ENCODE measurements at places on chromosomes 2 and 18.

DNA sequence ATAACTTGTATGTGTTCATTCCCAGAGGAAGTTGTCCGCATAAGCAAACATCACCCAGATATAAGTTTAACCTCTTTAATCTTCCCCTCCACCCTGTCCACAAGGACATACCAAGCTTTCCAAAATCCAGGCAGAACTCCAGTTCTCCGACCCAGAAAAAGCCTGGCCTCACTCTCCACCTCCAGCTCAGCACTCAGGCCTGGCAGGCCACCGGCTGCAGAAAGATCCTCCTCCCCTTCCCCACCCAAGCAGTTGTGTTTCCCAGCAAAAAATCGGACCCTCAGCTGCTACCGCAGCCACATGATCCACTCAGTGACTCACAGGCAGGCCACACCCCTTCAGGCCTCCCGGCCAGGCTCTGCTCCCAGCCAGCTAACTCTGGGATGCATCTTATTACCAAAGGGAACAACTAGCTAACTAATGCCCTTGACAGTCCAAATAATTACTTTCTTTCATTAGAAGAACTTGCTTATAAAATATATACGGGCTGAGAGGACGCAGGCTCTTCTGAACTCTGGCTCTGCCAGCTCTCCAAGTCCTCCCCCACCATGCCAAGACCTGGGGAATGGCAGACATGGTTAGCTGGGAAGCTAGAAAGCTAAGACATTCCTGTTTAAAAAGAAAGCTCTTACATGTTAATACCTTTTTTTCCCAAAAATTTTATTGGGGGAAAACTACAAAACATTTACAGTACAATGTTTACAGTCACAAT lies 4.5 kb downstream of the ZFP36L2 start:
- DNase-seq: peak; percentile 97

DNA sequence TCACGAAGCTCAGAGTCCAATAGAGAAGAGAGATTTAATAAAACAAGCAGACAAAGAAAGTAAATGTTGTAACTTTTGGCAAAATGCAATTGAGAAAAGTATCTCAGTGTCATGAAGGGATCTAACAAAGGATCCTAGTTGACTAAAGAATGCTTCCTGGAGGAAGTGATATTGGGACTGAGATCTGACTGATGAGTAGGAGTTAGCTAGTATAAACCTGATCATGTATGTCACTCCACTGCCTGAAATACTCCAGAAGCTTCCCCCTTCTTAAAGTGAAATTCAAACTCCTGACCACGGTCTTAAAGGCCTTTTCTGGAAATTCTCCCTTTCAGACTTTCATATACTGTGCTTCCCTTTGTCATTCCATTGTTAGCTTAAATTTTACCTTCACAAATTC lies 1102.4 kb upstream of the ZEB2 start:
- no peak for DNase-seq

- DNase-seq: no peak
Measured at GRCh38 chr18:62069556-62069955, 117.3 kb downstream of the PIGN start.

DNA sequence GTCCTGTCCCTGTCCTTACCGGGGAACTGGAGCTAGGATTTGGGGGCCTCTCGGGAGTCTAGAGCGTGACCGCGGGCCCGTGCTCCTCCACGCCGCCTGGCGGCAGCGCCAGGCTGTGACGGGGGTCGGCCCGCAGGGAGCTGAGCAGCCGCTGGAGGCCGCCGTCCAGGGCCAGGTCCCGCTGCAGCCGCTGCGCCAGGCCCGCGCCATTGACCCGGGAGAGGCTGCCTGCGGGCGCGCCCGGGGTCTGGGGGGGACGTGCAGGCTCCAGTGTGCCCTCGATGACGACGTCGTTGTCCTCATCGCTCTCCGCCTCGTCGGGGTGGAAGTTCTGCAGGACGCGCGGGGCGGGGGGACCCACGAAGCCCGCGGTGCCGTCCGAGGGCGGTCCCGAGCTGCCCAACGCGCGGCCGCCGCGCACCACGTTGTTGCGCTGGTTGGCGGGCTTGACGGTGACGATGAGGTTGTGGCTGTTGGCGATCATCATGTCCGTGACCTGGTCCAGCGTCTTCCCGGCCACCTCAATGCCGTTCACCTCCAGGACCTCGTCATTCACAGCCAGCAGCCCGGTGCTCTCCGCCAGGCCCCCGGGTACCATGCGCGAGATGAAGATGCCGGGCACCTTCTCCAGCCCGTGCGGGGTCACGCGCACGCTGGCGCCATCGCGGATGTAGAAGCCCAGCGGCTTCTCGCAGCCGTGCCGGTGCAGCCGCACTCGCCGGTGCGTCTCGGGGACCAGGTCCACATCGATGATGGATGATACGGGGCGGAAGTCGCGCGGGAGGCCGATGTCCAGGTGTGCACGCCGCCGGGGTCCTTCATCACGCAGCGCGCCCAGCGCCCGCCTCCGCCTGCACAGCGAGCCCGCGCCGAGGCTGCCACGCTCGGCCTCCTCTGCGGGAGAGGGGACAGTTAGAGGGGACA lies 50.9 kb downstream of the ADNP2 start:
- peak; percentile 37 for DNase-seq

DNA sequence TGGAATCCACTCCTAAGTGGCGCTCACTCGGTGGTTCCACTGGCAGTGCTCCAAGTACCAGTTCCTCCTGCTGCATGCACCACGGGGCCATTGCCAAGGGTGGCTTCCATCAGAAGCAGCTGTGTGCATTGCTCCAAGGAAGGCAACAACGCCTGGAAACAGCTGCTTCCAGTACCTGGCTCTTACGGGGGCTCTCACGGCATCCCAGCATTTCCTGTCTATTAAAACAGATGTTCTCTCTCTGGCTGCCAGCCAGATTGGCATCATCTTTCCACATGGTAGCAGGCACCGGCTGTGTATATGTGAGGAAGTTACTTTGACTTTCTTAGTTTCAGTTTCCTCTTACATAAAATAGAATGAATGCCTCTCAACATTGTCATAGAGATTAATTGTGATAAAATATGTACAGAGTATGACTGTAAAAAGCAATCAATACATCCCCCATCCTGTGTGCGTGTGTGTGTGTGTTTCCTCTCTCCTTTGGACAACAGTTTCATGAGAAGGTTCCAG lies 84.9 kb downstream of the CMPK2 start:
- peak; percentile 68 for DNase-seq

- DNase-seq: no peak
Measured at GRCh38 chr18:79524181-79525078, 128.7 kb downstream of the NFATC1 start.

DNA sequence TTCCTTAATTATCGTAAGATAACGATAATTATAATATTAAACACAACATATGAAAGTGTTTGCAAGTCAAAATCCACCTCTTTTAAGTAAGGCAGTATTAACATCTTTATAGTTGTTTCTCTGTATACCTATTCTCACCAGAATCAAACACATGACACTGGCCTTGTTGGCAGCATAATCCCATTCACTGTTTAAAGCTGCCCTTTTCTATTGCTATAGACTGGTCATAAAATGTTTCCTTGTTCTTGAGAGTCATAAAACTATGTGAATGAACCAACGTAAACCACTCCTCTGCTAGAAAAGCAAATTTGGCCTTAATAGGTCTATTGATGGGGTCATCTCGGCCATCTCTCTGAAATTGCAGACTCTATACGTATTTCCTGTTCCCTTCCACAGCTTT lies 293.1 kb downstream of the SLC8A1 start:
- no peak for DNase-seq

DNA sequence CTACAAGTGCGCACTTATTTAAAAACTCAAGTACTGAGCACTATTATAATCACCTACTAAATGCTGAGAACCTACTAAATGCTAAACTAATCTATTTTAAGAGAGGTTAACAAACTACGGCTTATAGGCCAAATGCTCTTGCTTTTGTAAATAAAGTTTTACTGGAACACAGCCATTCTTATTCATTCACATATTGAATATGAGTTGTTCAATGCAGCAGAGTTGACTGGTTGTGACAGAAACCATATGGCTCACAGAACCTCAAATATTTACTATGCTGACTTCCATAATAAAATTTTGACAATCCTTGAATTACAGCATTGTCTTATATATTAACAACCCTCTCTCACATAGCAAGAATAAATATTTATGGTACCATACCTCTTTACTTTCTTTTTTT lies 103.2 kb downstream of the ZNF521 start:
- no peak for DNase-seq

- peak; percentile 82 for DNase-seq
Measured at GRCh38 chr2:164896634-164897355, 55.2 kb upstream of the COBLL1 start.

- no peak for DNase-seq
Measured at GRCh38 chr2:203713381-203713780, 6.9 kb downstream of the CD28 start.

DNA sequence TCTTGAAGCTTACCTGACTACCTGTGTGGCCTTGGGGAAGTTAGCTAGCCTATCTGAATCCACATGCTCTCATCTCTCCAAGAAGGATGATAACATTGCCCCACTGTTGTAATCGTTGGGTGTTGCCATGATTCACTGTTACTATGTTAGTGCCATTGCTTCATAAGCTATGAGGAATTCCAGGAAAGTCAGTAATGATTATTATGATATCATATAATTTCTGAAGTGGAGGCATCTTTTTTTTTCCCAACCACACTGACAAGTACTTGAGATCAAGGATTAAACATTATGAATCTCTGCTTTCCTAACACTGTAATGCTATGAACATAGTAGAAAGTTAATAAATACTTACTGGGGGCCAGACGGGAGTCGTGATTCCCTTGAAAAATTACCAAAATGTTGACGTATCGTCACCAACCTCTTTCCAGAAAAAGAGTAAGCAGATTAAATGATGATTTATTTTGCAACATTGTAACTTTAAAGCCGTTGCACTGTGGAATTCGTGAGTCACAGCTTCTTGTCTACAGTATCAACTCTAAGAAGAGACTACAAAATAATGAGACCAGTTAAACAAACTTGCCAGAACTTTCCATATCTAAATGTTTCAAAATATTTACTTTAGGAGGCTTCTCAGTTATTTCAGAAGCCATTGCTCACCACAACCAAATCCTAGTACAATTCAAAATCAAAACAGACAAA lies 459.9 kb downstream of the PIK3C3 start:
- peak; percentile 42 for DNase-seq

GRCh38 chr2:38836791-38837190 lies 38.9 kb downstream of the DHX57 start:
- DNase-seq: no peak

DNA sequence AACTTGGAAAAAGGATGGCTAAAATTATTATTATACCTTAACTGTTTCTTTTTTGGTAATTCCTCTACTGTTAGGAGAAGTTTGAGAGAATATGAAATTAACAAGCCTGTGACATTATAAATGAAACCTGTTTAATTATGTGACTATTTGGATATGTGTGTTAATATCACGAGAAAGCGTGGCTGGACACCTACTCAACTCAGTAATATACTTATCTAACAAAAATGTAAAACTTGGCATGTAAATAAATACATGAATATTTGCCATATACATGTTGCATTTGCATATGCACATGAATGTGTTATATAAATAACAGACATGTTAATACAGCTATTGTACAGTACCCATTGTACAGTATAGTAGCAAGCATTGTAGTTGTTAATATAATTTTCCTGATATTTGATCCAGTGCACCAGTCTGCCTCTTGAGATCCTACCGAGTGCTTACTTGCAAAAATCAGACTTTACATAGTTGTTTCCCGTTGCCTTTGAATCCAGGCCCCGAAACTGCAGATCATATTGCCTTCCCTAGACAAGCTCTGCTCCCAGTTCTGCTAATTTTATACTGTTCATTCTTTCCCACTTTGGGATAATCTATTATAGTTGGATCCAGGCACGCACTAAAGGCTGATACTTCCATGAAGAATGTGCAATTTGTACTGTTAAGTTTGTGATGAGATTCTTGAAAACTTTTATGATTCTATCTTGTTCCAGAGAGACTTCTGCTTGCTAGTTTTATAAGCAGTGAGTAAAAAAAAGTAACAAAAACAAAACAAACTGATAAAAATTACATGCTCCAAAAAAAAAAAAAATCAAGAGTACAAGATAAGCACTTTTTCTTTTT lies 395.6 kb downstream of the ARHGAP15 start:
- DNase-seq: peak; percentile 36

DNA sequence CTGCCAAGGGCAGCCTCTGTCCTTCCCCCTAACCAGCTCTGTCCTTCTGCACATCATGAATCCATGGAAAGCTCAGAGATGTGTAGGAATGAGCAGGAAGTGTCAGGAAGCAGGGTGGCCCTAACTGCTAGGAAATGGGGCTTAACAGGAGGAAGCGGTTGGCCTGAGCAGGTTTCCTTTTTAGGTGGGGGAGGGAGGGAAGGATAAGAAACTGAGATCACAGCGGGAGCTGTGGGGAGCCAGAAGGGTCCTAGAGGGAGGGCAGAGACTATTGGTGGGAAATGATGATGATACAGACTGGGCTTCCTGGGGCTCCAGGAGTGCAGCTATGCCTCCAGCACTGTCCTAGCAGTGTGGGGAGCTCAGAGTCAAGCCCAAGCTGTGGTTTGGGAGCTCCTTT lies 182.0 kb downstream of the SH3BP4 start:
- no peak for DNase-seq

- no peak for DNase-seq
Measured at GRCh38 chr18:69213842-69214241, 186.8 kb upstream of the DOK6 start.

DNA sequence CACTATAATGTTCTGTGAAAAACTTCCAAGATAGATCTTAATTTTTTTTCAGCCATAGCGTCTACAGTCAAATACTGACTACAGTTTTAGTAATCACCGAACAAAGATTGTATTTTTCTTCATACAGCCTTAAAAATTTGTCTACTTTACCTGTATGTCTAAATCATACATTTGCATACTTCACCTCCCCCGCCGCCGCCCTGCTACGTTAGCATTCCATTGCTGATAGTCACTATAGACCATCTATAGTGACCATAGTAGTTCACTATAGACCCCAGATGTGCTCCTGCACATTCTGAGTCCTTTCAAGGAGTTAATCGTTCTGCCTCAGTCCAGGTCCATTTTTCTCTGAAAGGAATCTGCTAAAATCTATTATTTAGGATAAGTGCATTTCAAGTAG lies 325.0 kb downstream of the CCDC178 start:
- no peak for DNase-seq

DNA sequence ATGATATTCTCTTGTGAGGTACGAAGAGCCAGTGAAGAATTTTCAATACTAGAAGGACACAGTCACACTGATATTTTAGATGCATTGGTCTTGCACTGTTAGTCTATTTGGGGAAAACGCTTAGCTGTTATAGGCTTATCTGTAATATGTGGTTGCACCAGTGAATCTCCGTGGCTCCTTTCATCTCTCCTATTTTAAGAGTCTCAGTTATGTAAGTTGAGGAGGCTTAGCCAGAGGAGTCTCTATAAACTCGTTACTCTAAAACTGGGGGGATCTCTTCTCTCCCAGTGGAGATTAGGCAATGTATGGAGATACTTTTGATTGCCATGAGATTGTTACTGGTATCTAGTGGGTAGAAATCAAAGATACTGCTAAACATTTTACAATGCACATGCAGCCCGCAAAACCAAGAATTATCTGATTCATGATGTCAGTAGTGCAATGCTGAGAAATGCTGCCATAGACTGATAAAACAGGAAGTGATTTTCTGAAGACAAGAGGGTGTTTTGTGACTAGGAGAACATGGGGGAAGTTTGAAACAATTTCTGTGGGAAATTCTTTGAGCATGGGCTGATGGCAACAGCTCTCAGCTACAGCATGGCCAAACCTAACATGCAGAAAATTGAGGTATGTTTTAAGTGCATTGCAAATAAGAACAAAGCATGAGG lies 339.1 kb downstream of the SOX11 start:
- DNase-seq: no peak

GRCh38 chr2:153138651-153139375 lies 339.7 kb downstream of the RPRM start:
- no peak for DNase-seq
